Panc1 (cell line): ENCODE measurements at places on chromosomes 2 and 18.

- no peak for DNase-seq
Measured at GRCh38 chr2:179900655-179901054, 39.2 kb upstream of the ZNF385B start.

DNA sequence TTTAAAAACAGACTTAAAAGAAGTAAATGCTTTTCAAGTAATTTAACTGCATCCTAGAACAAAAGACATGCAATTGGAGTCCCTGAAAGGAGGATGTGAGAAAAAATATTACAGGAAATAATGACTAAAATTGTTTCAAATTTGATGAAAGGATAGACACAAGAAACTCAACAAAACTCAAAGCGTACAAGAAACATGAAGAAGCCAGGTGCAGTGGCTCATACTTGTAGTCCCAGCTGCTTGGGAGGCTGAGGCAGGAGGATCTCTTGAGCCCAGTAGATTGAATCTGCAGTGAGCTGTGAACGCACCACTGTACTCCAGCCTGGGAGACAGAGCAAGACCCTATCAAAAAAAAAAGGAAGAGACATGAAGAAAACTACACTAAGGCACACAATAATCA is 118.1 kb upstream of the SLC39A10 start:
- DNase-seq: no peak

GRCh38 chr18:55328301-55328700 is 259.7 kb downstream of the TCF4 start:
- no peak for DNase-seq

GRCh38 chr2:191155608-191156071 is 4.8 kb upstream of the STAT4 start:
- no peak for DNase-seq

GRCh38 chr2:165408186-165408585 is 61.3 kb upstream of the CSRNP3 start:
- no peak for DNase-seq

GRCh38 chr2:219002395-219003266 is 9.4 kb upstream of the CRYBA2 start:
- DNase-seq: no peak

DNA sequence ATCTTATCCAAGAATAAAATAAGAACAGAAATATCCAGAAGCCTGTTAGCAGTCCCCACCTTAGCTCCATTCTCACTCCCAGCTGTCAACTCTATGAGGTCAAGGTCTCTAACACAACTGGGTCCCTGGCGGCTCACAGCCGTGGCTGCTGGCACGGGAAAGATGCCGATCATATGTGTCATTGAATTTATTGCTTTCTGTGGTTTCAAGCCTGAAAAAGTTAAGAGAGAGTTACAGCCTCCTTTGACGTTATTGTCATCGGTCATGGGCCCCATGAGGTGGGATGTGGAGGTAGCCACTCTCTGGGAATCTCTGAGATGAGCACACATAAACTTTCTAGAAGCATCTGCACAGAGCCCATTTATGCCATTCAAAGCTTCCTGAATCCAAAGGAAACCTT is 28.7 kb upstream of the CABLES1 start:
- peak; percentile 93 for DNase-seq
